ENCODE measurements at places on chromosomes 4 and X. TPM values are rescaled to one million over a fixed set of nuclear protein-coding genes. Genes with fewer than 3 reads are reported as not detected.

DNA sequence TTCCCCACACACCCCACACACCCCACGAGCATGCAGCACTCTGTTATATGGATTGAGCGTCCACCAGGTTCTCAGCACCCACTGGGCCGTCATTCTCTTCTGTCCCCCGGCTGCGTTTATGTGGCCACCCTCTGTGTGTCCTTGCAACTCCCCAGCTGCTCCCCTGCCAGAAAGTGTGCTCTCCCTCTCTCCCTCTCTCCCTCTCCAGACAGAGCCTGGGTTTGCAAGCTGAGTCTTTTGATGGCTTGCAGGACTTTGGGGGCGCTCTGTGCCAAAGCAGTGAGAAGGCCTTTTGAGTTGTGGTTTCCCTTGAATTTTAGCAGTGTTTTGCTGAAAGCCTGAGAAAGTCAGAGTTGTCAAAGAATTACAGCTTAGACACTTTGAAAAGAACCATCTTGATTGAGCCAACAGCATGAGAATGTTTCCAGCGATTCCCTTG lies 173.5 kb downstream of the DCLK2 start:
- DNase-seq: no peak

- DNase-seq: peak; percentile 5
These were observed 1.1 kb downstream of the MOB1B start for GRCh38 chr4:70903291-70903603.

DNA sequence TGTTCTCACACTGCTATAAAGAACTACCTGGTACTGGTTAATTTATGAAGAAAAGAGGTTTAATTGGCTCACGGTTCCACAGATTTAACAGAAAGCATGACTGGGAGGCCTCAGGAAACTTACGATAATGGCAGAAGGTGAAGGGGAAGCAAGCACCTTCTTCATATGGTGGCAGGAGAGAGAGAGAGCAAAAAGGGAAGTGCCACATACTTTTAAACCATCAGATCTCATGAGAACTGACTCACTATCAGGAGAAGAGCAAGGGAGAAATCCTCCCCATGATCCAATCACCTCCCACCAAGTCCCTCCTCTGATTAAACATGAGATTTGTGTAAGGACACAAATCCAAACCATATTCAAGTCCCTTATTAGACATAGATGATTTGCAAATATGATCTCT lies 12.3 kb upstream of the RAP2C start:
- DNase-seq: no peak

The PABPC1L2A gene
- not detected for total RNA-seq

The PPEF2 gene
- 0.11 TPM for total RNA-seq
